ENCODE measurements at places on chromosomes 3 and 15. TPM values are rescaled to one million over a fixed set of nuclear protein-coding genes. Genes with fewer than 3 reads are reported as not detected.

GRCh38 chr15:86164232-86164898 is 84.7 kb downstream of the AGBL1 start:
- no peak for DNase-seq
- no peaks in the 10 kb centered on the region for H3K36me3 ChIP-seq
- H3K4me3 ChIP-seq: no peak overlapping the region
- H3K27ac ChIP-seq: no peak overlapping the region
- no peaks in the 10 kb centered on the region for H3K27me3 ChIP-seq

GRCh38 chr3:141333836-141334626 is 34.3 kb upstream of the ZBTB38 start:
- no peaks in the 10 kb centered on the region for H3K36me3 ChIP-seq
- no peak overlapping the region for H3K27ac ChIP-seq
- H3K27me3 ChIP-seq: no peaks in the 10 kb centered on the region

DNA sequence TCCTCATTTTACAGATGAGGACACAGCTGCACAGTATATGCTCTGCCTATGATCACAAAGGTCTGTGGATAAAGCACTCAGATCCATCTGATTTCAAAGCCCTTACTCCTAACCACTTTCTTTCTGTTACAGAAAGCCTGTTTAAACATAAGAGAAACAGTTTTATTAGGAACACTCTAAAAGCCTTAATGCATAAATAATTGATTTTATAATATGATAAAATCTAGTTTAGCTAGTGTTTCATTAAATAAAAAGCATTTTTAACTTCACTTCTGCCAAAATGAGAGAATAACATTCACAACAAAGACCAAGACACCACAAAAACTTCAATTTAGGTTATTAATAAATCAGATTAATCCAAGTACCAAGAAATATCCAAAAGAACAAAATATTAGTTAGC is 21.4 kb downstream of the SNX4 start:
- H3K27ac ChIP-seq: no peak overlapping the region
- no peaks in the 10 kb centered on the region for H3K27me3 ChIP-seq
- H3K4me1 ChIP-seq: no peaks in the 10 kb centered on the region

DNA sequence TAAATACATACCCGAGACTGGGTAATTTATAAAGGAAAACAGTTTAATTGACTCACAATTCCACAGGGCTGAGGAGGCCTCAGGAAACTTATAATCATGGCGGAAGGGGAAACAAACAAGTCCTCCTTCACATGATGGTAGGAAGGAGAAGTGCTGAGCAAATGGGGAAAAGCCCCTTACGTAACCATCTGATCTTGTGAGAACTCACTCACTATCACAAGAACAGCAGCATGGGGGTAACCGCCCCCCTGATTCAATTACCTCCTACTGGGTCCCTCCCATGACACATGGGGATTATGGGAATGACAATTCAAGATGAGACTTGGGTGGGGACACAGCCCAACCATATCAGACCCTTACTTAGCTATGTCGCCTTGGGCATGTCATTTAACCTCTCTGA is 27.7 kb downstream of the SCG3 start:
- H3K36me3 ChIP-seq: no peaks in the 10 kb centered on the region
- H3K27ac ChIP-seq: no peak overlapping the region

GRCh38 chr3:139299261-139300132 is 44.3 kb upstream of the MRPS22 start:
- peak overlapping the region; percentile 60 for H3K4me3 ChIP-seq
- no peak overlapping the region for H3K27ac ChIP-seq
- peaks cover 3% of the 10 kb centered on the region for H3K4me1 ChIP-seq
- DNase-seq: peak; percentile 82

DNA sequence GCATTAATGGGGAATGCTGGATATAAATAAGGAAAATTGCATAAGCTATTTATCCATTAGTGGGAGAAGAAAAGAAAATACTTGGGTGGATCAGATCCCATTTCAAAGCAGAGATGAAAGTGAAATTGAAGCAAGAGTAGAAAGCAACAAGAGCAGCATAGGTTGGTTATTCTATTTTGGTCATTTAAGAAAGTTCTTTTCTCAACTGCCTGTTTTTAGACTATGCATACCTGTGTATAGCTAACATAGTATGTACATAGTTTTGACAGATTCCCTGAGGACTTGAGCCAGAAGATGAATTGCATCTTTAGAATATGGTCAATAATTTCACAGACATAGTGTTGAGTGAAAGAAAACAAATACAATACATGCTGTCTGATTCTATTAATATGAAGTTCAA is 29.0 kb upstream of the DENND4A start:
- H3K36me3 ChIP-seq: no peaks in the 10 kb centered on the region
- H3K27ac ChIP-seq: no peak overlapping the region
- DNase-seq: no peak
- H3K4me1 ChIP-seq: no peaks in the 10 kb centered on the region

- H3K4me1 ChIP-seq: no peaks in the 10 kb centered on the region
- H3K27ac ChIP-seq: no peak overlapping the region
- H3K27me3 ChIP-seq: no peaks in the 10 kb centered on the region
- H3K36me3 ChIP-seq: no peaks in the 10 kb centered on the region
Observed at GRCh38 chr15:75307778-75308390, 25.2 kb downstream of the GOLGA6D start.

- no peak overlapping the region for H3K27ac ChIP-seq
- H3K36me3 ChIP-seq: no peaks in the 10 kb centered on the region
- no peaks in the 10 kb centered on the region for H3K27me3 ChIP-seq
- DNase-seq: no peak
Observed at GRCh38 chr3:58004973-58005372, 3.2 kb upstream of the FLNB start.

The BFSP2 gene
- not detected for total RNA-seq

The LRRC31 gene
- total RNA-seq: not detected

The GOLGA6L1 gene
- not detected for total RNA-seq

The IGF2BP2 gene
- 143 TPM for total RNA-seq

The P3H2 gene
- 280 TPM for total RNA-seq

The RBPMS2 gene
- total RNA-seq: 95.2 TPM

The HCLS1 gene
- 1.3 TPM for total RNA-seq
